GM12892 (cell line): ENCODE measurements at places on chromosomes 4 and X.

- DNase-seq, result no peak
Measured at GRCh38 chr4:14667624-14668151, 334.6 kb upstream of the CPEB2 start.

DNA sequence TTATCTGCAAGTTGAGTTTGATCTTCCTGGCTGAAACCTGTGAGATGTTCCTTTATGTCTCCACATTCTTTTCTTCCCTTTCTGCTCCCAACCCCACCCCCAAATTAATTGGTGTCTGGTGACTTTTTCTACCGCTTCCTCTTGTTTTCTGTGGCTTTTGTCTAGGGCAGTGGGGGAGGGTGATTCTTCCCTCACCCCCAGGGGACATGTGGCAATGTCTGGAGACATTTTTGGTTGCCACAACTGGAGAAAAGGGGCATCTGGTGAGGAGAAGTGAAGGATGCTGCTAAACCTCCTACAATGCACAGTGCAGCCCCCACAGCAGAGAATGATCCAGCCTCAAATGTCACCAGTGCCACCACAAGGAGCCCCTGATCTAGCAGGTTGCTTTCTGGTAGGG lies 152.9 kb downstream of the NHS start:
- DNase-seq, result no peak

- no peak for DNase-seq
Measured at GRCh38 chr4:8443801-8444200, 3.2 kb downstream of the TRMT44 start.

DNA sequence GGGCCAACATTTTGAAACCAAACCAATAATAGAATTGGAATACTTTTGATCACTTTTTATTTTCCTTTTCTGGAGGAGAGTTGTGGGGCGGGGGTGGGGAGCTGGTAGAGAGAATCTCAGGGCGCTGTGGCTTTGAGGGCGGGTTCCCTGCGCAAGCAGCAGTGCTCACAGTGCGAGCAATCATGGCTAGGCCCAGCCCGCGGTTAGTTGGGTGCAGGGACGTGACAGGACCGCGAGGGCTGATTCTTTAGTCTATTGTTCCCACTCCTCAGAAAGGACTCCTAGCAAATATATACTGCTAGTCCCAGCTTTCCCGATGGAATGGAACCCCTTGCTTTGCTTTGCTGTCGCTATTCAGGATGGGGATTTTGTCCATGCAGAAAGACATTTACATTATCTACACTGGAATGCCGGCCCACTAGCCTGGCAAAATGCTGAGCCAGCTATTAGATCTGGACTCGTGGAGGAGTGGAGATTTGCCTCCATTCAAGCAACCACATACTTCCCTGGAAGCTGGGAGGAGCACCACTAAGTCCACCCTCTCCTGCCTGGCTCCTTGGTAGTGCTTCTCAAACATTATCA lies 23.9 kb upstream of the APLN start:
- no peak for DNase-seq

DNA sequence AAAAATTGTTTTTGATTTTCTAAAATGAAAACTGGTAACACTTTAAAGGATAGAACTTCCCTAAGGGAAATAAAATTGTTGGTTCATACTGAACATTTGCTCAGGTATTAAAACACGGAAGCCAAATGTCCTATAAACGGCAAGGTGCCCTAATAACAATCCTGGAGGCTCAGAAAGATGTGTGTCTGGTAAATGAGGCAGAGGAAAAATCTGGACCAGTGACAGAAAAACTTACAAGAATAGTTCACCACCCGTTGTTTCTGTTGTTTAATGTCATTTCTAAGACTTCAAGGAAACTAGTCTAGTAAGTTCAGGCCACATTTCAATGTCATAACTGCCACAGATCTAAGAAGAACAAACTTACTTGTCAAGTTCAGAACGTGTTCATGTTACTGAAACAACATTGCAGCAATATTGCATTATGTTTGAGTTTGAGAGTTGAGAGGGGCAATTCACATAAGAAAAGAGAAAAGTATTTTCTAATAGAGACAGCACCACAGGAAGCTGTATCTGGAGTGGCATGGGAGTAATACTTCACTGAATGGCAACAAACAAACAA lies 476.6 kb downstream of the GRXCR1 start:
- no peak for DNase-seq

DNA sequence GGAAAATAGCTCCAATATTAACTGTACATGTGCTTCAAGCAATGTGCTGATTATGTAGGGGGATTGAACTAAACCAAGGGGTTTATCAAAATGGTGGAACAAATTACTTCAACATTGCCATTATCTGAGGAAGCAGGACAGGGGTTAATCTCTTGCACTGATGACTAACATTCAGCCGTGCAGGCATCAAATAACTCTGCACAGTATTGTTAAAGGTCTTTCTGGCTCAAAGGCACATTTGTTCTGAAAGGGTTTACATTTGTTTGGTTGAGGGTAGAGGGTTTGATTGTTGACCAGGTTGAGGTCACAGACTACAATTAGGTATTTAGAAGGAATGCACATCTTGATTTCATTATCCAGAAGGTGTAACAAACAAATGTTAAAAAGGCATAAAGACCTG lies 32.2 kb upstream of the CCSER1 start:
- no peak for DNase-seq

DNA sequence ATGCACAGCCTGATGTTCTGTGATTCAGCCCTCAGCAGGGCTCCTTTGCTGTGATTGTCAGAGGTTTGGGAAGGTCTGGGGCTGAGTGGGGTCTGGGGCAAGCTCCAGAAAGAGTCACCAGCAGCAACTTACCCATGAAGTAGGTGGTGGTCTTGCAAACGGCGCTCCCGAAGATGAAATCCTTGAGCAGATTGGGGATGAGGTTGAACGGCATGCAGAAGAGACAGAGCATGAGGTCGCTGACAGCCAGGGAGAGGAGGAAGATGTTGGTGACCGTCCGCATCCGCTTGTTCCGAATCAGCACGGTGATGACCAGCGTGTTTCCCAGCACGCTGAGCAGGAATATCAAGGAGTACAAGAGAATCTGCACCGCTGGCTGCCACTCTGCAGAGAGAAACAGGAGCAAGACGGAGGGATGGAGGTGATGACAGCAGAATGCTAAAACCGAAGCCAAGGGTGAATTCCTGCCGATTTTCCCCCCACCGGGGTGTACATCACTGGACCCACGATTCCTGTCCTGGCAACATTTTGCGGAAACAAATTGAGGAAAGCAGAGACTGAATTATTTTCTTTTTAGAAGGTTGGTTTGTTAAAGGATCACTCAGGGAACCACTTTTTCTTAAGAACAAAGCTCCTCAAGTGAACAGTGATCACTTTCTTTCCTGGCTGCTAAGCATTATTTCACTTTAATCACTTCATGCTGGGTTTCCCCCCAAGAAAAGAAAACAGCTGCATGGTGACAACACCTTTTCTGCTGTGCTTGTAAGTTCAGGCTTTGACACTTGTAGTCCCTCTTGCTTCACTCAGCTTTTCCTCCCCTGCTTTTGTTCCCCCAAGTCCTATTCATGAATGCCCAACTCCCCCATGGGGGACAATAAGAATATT lies 941 bp downstream of the CCKAR start:
- DNase-seq, result no peak

DNA sequence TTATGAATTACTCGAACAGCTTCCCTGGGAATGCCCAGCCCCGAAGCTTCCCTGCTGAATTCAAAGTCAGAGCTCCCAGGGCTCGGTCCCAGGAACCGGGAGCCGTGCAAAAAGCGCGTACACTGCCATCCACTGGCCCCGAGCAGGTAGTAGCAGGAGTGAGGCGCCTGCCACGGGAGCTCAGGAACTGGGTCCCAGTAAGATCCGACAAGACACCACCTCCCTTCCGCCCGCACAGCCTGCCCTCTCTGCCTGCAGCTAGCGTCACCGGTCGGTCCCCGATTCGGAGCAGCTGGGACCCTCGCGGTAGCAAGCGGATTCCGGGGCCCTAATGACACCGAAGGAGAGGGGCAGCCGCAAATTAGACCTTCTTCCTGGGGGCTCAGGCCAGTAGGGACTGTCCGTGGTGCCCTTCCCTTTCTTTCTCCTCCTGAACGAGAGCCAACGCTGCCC lies 1.2 kb downstream of the CORIN start:
- peak; percentile 52 for DNase-seq

DNA sequence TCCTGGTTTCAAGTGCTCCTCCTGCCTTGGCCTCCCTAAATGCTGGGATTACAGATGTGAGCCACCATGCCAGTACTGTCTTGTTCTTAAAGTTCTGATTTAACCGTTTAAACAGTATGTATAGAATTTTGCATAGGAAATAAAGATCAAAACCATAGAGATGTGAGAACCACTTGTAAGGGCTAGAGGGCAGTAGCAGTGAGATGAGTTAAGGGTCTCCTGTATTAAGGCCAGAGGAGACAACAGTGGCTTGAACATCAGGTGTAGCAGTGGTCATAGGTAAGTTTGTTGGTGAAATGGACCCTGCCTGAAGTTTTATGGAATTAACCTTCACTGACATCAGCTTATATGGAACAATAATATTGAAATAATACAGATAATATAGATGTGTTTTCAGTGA lies 155.7 kb downstream of the SLC4A4 start:
- no peak for DNase-seq

DNA sequence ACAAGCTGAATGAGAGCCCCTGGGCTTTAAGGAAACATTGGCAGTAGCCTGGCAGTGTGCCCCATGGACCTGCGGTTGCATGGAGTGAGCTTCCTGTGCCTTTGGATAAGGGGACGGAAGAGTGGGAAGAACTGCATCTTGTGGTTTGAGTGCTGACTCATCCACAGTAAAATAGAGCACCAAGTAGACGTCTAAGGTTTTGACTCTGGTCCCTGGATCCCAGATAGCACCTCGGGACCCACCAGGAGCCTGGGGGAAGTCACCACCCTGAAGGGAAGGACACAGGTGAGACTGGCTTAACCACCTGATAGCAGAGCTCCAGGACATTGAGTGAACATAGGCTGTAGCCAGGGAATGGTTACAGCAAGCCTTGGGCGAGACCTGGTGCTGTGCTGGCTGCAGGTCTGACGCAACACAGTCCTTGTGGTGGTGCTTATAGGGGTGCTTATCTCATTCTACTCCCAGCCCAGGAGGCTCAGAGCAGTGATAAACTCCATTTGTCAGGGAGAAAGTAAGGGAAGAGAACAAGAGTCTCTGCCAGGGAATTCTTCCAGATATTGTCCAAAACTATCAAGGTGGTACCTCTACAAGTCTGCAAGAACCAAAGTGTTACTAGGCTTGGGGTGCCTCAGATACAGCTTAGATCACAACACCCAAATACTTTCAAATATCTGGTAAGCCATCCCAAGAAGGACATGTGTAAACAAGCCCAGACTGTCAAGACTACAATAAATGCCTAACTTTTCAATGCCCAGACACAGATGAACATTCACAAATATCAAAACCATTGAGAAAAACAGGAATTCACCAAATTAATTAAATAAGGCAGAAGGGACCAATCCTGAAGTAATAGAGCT lies 123.6 kb upstream of the TET2 start:
- no peak for DNase-seq

GRCh38 chr4:23889814-23890341 lies at the start of gene PPARGC1A:
Gene PPARGC1A, minus strand, starts transcription at chr4:23890047. Its CDS starts 90 bp downstream, at chr4:23889957.
- DNase-seq, result no peak

GRCh38 chrX:124475358-124475757 lies 129.0 kb downstream of the SH2D1A start:
- DNase-seq, result no peak

DNA sequence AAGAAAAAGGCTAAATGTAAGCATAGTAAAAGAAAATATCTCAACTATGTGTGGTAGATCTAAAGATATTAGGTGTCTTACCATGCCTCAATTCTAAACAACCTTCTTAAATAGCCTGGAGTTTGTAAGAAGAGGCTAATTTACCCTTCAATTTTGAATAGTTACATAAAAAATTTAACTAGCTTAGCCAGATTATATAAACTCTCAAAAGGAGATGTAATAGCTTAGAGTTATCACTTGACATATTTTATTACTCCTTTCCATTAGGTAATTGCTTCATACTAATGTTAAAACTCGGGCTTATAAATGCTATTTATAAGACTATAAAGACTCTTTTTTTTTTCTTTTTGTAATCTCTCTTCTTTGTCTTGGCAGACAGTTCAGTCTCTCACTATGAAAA lies 297.5 kb upstream of the PABPC4L start:
- no peak for DNase-seq

DNA sequence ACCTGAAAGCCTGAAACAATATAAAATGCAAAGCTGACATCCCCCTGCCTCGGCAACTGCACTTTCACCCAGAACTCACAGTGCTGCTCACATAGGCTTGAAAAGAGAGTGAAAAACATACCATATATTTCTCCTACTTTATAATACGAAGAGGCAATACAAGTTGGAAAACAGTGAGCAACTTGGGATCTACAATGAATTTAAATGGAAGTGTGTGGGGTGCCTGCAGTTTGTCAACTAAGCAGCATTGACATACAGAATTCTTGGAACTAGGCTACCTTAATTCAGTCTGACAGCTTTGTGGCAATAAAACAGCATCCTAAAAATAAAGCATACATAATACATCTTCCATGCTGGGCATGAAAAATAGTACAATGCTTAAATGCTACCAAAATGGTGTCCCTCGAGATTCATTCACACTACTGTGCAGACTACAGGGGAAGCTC lies 8.0 kb downstream of the GASK1B start:
- no peak for DNase-seq

DNA sequence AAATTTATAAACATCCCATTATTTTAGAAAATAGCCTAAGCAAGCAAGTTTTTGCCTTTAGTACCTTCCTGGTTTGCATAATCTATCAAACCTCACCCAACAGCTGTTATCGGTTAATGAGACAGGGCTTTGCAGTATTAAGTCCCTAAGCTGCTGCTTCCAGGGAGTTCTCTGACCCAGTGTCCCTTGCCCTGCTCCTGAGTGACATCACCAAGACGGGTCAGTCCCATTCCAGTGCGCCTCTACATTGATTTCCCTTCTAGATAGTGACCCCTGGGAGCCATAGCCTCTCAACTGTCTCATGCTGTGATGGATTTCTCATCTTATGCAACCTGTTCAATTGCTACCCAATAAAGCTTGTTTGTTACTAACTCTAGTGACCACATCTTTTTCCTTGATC lies 410.4 kb downstream of the SPOCK3 start:
- no peak for DNase-seq

GRCh38 chr4:119652998-119653397 lies 24.4 kb upstream of the PDE5A start:
- DNase-seq, result no peak

GRCh38 chr4:7857238-7857701 lies 82.4 kb downstream of the AFAP1 start:
- no peak for DNase-seq

- DNase-seq, result no peak
Measured at GRCh38 chrX:38437093-38437492, 84.7 kb downstream of the OTC start.

- no peak for DNase-seq
Measured at GRCh38 chr4:45554423-45554822, 569.4 kb downstream of the GABRG1 start.

DNA sequence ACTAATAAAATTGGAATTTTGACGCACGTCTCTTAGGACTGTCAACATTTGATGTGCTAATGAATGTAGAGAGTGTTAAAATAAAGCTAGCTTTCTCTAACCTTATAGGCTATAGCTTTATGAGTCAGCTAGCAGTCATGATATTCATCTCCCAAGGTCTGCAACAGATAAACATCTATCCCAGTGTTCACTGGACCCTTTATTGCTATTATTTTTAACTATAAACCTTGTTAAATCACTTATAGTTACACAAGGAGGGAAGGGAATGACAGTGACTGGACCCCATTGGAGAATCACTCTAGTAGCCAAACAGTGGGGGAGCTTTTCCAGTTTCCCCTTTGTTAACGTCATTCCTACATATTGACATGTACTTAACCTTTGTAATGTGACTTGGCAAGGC lies 67.9 kb upstream of the SHISA3 start:
- no peak for DNase-seq
